Hematopoietic multipotent progenitor cell treated with erythropoietin and hydrocortisone succinate and interleukin-3 and kit ligand, for 15 days (in vitro differentiated cells): ENCODE measurements at places on chromosomes 3 and 15.

GRCh38 chr15:97654481-97655076 is 305.9 kb upstream of the ARRDC4 start:
- DNase-seq, result no peak

DNA sequence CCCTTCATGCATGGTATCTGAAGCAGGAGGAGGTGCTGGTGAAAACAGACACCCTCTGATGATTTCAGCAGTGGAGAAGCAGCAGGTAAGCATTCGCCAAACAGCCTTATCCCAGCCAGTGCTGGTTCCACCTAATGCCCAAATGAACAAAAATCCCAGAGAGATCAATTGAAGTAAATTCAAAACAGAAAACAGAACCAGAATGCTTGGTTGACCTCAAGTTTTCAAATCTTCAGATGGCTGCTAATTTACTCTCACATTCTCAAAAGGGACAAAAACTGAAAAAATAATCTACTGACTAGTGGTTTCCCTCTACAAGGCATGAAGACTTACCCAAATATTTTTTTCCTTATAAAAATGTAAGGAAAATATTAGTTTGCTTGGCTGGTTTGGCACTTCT is 87.0 kb upstream of the MYO5C start:
- DNase-seq, result no peak

DNA sequence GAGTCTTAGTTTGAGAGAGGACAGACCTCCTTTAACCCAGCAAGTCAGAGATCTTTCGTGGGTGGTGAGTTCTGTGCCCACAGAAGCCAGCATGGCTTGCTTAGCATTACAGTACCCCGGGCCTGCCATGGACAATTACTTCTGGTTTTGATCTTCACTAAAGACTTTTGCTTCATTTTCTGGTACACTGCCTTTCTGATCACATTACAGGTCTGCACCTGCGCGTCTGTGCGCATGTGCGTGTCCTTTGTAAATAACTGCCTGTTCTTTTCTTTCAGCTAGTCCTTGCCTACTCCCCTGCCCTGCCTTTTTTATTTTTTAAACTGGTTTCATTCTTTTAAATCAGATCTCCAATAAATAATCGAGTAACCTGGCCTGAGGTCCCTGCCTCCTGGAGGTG is 57.1 kb upstream of the CMTM8 start:
- no peak for DNase-seq

DNA sequence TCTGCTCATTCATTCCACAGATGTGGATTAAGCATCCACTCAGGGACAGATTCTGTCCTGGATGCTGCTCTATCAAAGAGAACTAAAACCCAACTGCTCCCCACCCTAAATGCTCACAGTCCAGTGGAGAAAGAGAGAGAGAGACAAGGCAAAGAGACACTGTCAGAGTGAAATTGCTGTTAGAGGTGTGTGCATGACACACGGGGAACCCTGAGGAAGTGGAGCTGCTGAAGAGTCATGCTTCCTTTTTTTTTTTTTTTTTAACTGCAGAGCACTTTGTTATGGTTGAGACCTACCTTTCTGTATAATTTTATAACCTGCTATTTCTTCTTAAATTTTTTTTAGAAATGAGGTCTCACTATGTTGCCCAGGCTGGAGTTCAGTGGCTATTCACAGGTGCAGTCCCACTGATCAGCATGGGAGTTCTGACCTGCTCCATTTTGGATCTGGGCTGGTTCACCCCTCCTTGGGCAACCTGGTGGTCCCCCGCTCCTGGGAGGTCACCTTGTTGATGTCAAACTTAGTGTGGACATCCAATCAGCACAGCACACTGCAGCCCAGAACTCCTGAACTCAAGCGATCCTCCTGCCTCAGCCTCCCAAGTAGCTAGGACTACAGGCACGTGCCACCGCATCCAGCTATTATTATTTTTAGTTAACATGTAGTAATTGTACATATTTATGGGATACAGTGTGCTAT is 18.2 kb upstream of the PSTPIP1 start:
- DNase-seq, result no peak

GRCh38 chr15:65954289-65954741 is 85.0 kb downstream of the RAB11A start:
- DNase-seq, result no peak
